ENCODE measurements at places on chromosomes 7 and 10. TPM values are rescaled to one million over a fixed set of nuclear protein-coding genes. Genes with fewer than 3 reads are reported as not detected.

DNA sequence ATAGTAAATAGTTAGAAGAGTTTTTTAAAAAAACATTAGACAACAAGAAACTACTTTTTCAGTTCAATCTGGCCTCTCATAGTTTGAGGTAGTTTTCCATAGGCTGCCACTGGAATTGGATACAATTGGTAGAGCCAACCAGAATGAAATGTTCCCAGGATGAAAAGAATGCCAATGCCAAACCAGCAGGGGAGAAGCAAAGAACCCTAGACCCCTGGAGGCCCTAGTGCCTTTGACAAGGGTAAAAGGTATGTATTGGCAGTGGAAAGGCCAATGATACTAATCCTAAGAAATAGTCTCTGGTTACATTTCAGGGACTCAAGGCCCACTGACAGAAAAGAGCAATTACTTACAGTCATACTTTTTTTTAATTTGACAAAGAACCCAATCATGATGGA, 77.4 kb upstream of the SEM1 start:
- DNase-seq, result no peak

The OGDHL gene
- total RNA-seq, result 5.2 TPM

- DNase-seq, result no peak
These were observed 365.3 kb downstream of the PARD3 start for GRCh38 chr10:34449836-34450235.

DNA sequence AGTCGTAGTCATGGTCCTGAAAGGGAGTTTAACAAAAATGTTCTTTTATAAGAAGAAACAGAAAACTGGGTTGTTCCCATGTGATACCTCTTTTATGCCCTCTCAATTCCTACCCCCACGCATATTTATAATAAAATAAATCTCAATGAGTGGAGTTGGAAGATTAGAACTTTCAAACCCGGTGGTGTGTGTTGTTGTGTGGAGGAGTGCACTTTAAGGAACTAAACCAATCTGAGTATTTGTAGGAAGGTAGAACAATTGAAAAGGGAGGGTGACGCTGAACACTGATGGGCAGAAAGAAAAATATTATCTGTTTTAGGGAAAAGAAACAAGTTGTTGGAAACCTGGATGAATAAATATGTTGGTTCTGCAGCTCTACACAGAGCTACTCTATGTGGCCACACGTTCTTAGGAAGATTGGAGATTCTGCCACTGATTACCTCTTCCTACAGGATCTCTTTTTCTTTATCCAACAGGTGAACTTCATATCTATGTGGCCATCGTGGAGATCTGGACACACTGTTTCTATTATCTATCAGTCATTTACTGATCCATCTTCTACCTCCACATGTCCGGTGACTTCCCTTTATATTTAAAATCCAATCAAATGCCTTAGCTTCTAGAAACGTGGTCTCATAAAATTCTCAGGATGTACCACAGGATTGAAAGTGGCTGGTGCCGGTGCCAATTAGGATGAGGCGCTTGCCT, 13.1 kb upstream of the GATA3 start:
- DNase-seq, result no peak

The MAPK8 gene
- 26.5 TPM for total RNA-seq

GRCh38 chr10:71811351-71811750, 38.0 kb upstream of the VSIR start:
- DNase-seq, result no peak

GRCh38 chr7:159013181-159013690, 131.4 kb downstream of the VIPR2 start:
- no peak for DNase-seq

GRCh38 chr7:104950754-104951153, 63.3 kb upstream of the KMT2E start:
- DNase-seq, result no peak

- no peak for DNase-seq
These were observed 4.9 kb upstream of the OPTN start for GRCh38 chr10:13095094-13095493.

GRCh38 chr7:47071866-47072265, 510.0 kb downstream of the TNS3 start:
- DNase-seq, result no peak

DNA sequence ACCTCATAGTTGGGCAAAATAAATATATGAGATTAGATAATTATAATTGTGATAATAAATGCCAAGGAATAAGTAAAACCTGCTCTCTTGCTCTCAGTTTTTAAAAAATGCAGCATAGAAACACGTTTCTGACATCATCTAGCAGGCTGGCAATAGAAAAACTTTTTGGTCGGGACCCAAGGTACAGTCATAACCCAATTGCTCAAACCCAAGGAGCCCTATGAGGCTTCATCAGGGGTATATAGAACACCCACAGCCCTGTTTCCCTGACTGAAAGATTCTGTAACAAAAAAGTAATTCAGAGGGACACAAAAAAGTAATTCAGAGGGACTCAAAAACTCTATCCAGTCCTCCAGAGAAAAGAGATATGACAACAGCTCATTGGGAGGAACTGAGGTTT, 3.8 kb downstream of the PDE1C start:
- no peak for DNase-seq

- peak; percentile 85 for DNase-seq
These were observed at the start of gene PHKG1 for GRCh38 chr7:56092789-56093531. Gene PHKG1 (minus strand): TSS chr7:56092952. CDS start chr7:56088941, 4,011 bp downstream.

The SLC18A3 gene
- not detected for total RNA-seq

DNA sequence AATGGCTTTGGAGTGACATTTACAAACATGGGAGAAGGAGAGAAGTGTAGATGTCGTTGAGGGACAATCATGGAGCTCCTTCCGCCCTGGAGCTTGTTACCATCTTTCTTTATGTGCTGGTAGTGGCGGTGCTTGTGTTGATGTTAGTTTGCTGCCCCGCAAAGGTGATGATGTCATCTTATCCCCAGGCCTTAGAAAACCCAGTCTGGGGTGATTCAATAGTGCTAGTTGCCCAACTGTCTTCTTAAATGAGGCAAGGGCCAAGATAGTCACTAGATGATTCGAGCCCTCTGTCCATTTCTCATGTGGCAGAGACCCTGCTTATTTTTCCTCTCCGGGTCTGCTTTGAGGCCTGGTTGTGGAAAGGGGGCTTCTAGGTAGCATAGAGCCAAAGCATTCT, 277.4 kb downstream of the CCSER2 start:
- no peak for DNase-seq

GRCh38 chr10:59432207-59432900, 70.0 kb upstream of the FAM13C start:
- no peak for DNase-seq

- DNase-seq, result no peak
These were observed 12.8 kb downstream of the NOS3 start for GRCh38 chr7:151003572-151003971.

DNA sequence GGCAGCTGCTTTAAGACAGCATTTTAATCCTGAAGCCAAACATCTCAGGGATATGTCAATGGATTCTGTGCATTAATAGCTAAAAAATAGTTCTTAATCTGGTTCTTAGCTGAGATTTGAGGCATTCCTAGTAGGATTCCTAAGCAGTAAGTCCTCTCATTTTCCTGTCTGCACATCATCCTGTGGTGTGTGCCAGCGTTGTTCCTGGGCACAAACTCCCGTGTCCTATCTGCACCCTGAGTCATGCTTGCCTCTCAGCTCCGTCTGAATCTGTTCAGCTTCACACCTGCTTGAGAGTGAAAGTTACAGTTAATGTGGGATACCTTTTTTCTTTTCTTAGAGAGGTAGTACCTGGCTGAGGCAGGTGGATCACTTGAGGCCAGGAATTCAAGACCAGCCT, 19.5 kb downstream of the BAG3 start:
- DNase-seq, result no peak

DNA sequence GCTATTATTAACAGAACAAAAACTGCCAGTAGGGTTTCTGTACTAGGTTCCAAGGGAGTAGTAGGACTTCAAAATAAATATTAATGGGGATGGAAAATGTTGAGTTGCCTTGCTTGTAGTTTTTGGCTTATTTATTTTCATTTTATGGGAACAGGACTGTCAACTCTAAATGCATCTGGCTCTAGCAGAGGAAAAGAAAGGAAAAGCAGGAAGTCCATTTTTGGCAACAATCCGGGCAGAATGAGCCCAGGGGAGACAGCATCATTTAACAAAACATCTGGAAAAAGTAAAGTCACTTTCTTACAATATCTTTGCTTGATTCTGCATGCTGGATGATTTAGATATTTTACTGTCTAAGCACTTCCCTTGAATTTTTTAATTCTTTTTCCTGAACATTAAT, 69.4 kb downstream of the NOC3L start:
- no peak for DNase-seq

DNA sequence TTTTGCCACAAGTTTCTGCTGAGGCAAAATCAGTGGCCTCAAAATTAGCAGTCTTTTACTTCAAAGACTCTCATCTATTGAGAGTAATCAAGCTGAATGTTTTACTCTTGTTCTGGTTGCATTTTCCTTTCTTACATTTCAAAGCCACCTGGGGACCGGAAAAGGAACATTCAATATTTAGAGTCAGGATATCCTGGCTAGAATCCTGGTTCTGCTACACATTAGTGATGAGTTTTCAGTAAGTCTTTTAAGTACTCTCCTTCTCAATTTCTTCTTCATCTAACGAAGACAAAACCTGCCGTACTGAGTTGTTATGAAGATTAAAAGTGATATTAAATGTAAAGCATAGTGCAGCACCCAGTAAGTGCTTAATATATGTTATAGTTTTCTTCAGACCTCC, 52.5 kb downstream of the LAMB4 start:
- no peak for DNase-seq

The NME8 gene
- not detected for total RNA-seq
